ENCODE measurements at places on chromosomes 6 and 20.
A peak's percentile ranks its signal among the peaks of the same experiment; 100 is the strongest.

DNA sequence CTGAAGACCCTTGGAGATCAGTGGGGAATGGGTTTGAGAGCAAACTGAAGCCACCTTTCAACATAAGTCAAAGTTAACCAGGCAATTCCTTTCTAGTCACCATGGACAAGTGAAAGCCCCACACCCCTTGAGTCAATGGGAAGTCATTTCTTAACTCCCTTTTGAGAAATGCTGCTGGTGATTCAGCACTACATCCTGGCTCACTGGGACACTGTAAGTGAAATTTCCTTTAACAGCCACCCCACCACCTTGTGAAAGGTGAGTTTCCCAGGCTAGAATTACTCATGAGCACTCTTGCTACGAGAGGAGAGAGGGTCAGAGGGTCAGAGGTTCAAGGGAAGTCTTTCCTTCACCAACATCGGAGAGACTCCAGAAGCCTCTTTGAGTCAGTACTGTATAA, 93.3 kb upstream of the MARCKS start:
- DNase-seq = no peak

DNA sequence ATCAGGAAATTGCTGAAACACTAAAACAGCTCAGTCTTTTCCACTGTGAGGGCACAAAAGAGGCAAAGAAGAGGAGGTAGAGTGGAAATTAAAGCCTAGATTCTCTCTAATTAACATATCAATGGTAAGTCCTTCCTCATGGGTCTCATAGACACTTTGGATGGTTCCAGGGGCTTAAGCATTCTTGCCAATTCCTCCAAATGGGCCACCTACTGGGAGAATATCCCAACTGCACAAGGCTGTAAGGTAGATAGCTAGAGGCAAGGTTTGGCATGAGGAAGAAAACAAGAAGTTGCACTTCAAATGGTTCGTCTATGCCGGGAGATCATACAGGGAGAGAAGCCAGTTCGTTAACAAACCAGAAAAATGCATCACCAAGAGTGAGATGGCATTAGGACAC, 107.6 kb upstream of the KHDRBS2 start:
- no peak for DNase-seq

- DNase-seq = no peak
Measured at GRCh38 chr20:32205110-32205842, 2.3 kb downstream of the PLAGL2 start.

GRCh38 chr20:9884666-9885065, 45.8 kb upstream of the PAK5 start:
- no peak for DNase-seq

- DNase-seq = peak; percentile 2
Measured at GRCh38 chr6:134741200-134741536, 208.7 kb downstream of the ALDH8A1 start.

- DNase-seq = no peak
Measured at GRCh38 chr6:3208098-3208774, 19.2 kb downstream of the TUBB2B start.

DNA sequence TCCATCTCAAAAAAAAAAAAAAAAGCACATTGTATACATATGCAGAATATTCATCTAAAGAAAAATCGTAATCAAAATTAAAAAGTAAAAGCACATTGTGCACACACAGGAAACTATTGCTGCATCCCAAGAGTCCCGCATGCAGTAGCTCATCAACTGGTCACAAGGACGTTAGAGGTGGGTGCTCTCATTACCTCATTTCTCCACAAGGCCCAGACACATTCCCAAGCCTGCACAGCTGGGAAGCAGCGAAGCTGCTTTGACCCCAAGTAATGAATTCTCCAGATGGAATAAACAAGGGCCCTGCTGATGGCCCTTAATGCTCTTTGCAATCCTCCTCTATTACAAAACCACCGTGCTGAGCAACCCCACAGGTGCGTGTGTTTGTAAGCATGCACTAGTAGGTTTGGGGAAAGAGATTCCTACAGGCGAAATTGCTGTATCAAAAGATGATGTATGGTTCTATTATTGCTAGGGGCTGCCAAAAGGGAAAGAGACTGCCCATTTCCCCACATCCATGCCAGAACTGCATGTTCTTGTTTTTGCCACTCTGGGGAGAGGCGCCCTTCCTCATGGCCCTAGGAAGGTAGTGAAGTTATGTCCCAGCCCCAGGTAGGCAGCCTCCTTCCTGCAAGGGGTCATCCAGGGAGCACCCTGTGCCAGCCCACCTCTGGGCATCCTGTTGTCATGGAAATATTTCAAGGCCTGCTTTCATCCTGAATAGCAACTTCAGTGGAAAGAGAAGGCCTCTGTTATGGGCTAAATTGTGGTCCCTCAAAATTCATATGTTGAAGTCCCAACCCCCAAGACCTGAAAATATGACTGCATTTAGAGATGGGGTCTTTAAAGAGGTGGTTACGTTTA, 34.6 kb upstream of the PTGIS start:
- no peak for DNase-seq

GRCh38 chr6:16337295-16337975, 99.0 kb downstream of the GMPR start:
- DNase-seq = no peak

DNA sequence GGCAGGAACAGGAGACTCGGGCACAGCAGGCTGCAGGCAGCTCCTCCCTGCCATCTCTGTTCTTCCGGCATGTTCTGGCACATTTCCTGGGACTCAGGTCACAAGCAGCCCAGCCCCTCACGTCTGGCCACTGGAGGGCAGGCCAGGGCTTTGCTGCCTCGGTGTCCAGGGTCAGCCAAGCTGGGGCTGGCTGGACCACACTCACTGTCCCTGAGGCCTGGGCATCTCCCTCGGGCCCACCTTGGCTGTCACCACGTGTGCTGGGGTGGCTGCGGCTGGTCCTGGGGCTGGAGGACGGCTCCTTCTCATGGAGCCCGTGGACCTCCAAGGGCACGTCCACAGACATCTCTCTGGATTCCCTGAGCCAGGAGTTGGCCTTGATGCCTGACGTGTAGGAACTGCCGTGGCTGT, 18.5 kb downstream of the FRMD1 start:
- DNase-seq = no peak

DNA sequence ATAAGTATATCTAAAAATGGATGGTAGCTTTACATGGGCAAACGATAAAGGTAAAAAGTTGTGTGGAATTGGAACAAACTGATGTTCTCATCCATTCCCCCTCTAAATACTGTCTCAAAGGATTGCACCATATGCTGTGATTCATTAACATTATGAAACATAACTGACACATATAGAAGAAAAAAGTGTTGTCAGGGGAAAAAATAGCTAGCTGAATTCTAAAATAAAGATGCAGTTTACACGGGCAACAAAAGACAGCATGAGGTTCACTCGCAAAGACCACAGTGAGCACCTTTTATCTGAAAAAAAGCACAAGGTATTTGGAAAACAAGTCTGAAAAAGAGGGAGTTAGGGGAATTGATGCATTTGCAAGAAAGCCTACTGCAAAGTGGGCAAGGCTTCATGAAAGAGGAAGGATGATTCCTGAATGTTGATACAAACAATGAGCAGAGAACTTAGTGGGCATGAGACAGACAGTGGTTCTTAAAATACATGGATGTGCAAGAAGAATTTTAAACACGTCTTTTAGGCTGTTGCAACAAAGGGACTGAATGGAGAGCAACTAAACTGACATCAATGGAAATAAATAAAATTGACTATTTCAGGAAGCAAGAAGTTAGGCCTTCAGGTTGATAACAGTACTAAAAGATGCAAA, 280.9 kb downstream of the KIF16B start:
- DNase-seq = no peak

GRCh38 chr6:86537292-86537861, 400.0 kb upstream of the HTR1E start:
- no peak for DNase-seq

- DNase-seq = no peak
Measured at GRCh38 chr6:137111296-137112066, 62.0 kb downstream of the IL22RA2 start.

DNA sequence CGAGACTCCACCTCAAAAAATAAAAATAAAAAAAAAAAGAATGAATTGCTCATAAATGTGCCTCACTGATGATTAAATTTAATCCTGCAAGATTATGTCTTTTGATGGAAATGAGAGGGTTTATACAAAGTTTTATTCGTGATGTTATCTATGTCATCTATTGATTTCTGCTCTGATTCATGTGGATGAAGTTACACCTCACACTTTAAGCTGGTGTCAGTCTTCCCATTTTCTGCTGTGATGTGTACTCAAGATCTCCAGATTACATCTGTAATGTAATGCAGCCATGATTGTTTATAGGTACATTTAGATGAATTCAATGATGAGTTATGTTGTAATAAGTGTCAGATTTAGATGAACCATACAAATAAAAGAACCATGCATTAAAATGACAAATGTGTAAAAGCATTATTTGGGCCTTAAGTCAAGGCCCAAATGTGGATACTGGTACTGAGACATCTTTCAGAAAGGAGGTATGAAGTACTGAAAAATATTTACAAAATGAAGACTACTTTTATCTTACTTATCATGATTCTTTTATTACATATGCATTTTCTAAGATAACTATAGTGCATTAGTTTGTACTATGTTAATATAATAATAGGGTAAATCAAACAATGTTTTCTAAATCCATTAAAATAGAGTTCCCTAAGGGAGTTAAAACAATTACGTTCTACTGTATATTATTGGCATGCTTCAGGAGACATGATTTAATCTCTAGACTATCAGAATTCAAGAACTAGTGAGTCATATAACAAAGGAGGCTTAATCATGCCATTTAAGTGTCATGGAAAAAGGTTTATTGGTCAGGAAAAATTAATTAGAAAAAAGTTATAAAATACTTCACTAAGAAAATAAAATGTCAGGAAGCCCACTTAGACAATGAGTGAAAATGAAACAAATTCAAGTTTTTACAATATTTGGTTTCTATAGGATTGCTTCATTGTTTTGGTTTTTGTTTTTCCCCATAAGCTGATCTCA, 34.5 kb downstream of the HCRTR2 start:
- no peak for DNase-seq

DNA sequence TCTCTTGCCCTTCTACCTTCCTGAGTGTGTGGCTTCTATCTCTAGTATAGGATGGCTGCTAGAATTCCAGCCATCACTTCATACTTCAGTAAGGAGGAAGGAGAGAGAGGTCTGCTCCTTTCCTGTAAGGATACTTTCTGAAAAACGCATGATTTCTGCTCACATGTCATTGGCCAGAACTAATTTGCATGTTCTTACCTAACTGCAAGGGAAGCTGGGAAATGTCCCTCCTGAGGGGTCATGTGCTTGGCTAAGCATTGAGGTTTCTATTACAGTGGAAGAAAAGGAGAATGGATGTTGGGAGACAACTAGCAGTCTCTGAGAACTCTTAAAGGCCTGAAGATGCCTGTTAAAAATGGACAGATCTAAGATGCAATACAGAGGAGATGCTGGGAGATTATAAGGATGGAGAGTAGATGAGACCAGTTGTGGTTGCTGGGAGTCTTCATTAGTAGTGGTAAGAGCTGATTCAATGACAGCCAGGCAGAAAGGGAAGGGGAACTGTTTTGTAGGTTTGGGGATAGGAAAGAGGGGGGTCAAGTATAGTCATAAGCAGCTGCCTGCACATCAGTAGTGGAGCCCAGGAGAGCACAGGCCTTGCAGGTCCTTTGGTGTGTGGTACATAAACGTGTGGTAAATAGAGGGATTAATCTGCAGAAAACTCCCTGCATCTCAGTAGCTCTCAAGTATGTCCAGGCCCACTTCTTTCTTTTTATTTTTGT, 20.2 kb downstream of the CDS2 start:
- no peak for DNase-seq

DNA sequence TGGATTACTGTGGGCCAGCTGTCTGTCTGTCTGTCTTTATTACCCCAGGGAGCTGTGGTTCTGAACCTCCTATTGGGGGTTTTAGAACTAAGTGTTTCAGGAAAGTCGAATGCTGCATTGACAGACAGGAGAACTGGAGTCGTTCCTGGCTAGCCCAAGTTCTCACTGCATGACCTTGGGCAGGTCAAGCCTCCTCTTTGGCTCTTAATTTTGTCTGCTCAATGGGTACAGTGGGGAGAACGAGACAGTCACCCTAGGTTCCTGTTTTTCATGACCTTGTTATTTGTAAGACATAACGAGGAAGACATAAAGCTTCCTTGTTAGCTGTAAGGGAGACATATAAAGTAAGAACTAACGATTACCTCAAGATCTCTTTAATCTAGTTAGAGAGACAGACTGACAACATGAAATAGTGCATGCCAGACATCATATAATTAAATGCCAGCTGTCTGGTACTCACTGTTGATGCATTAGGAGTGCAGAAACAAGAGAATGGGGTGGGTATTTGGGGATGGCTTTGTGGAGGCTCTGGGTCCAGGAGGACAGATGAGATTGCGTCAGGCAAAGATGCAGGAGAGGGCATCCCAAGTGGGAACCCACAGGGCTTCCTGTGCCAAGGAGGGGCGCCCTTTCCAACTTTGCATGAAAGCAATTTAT, 3.7 kb upstream of the CCDC167 start:
- DNase-seq = no peak

- no peak for DNase-seq
Measured at GRCh38 chr20:34517114-34517505, 888 bp downstream of the DYNLRB1 start.

DNA sequence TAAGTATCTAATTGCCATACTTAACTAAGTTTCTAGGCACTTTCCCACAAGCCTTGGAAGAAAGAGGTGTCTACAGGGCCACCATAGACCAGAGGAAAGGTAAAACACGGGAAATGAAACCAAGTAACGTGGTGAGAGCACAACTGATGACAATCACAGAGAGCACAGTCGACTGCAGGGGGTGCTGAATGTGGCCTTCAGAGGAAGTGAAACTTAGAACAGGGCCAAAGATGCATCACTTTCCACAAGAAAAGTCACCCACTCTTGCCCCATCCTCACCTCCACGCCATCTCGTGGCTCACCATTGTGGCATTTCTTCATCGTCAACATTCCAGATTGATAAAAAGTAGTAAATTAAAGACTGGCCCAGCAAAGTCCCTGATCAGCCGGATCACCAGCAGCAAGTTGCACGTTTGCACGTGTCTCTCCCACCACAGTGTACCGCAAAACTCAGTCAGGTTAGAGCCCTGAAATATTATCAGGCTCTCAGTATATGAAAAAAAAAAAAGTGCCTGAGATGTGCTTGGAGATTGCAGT, 31.4 kb downstream of the HIVEP2 start:
- DNase-seq = no peak

- DNase-seq = no peak
Measured at GRCh38 chr6:83086751-83087150, 19.3 kb downstream of the DOP1A start.

DNA sequence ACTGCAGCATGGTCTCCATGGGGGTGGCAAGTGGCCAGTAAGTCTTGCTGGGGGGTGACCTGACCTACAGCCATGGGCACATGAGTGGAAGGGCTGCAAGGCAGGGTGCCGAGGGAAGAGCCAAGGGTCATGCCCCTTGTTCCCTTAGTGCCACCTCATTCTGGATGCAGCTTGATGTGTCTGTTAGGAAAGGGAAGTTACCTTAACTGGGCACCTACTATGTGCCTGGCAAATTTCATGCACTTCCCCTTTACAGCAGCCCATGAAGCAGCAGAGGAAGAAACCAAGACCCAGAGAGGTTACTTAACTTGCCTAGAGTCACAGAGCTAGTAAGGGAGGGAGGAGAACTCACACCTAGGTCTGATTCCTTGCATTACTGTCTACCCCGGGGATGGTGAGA, 174.0 kb downstream of the MRPL14 start:
- no peak for DNase-seq

All from NCI-H526 (cell line).